Upper lobe of left lung (tissue), 6 donors: ENCODE measurements at places on chromosomes 5 and 9.

GRCh38 chr9:95620314-95620713 lies 103.5 kb upstream of the PTCH1 start:
- no peak for DNase-seq

DNA sequence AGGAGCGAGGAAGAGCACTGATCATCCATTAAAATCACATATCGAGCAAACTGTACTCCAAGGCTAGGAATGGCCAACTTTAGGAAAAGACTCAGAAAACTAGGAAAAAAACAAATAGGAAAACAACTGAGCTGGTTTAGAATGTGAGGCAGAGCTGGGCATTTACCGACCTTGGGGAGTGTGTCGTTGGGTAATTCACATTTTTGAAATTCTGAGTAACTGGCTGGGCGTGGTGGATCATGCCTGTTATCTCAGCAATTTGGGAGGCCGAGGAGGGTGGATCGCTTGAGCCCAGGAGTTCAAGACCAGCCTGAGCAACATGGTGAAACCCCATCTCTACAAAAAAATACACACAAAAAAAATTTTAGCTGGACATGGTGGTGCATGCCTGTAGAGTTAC lies 70.1 kb downstream of the ZFAND5 start:
- no peak for DNase-seq

GRCh38 chr9:124929464-124929863 lies 11.4 kb downstream of the GOLGA1 start:
- no peak for DNase-seq

- no peak for DNase-seq
Measured at GRCh38 chr5:172725273-172725672, 45.7 kb downstream of the DUSP1 start.

DNA sequence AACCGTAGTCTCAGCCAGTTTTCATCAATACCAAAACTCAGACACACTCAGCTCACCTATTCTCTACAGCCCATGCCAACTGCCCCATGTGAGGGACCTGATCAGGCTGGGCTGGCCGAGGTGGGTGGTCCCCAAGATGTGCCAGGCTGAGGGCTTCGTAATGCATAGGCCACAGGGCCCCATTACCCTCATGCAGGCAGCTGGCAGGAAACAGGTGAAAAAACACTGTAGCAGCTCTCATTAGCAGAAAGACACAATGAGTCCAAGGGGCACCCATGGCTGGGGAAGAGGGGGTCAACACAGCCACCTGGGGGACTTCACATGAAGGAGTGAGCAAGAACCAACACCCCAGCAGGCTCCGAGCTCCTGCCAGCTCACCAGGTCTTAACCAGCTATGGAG lies 8.2 kb downstream of the IPPK start:
- DNase-seq, result no peak

- no peak for DNase-seq
Measured at GRCh38 chr5:175859916-175860315, 11.5 kb upstream of the CPLX2 start.

GRCh38 chr9:99133145-99133544 lies 28.2 kb downstream of the TGFBR1 start:
- DNase-seq, result no peak

GRCh38 chr5:153459051-153459743 lies 31.3 kb upstream of the GRIA1 start:
- DNase-seq, result no peak

DNA sequence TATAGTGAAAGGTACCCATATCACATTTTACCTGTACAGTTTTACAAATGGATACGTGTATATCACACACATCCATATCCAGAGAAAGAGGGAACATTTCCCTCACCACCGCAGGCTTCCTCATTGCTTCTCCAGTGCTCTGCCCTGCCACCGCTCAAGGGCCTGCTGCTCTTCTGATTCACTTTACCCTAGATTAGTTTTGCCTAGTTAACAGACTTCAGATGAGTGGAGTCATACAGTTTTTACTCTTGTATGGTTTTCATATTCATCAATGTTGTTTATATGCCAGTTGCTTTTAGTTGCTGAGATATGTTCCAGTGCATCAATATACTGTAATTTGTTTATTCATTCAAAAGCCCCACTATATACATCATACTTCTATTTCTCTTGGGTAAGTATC lies 53.9 kb upstream of the POMT1 start:
- no peak for DNase-seq

DNA sequence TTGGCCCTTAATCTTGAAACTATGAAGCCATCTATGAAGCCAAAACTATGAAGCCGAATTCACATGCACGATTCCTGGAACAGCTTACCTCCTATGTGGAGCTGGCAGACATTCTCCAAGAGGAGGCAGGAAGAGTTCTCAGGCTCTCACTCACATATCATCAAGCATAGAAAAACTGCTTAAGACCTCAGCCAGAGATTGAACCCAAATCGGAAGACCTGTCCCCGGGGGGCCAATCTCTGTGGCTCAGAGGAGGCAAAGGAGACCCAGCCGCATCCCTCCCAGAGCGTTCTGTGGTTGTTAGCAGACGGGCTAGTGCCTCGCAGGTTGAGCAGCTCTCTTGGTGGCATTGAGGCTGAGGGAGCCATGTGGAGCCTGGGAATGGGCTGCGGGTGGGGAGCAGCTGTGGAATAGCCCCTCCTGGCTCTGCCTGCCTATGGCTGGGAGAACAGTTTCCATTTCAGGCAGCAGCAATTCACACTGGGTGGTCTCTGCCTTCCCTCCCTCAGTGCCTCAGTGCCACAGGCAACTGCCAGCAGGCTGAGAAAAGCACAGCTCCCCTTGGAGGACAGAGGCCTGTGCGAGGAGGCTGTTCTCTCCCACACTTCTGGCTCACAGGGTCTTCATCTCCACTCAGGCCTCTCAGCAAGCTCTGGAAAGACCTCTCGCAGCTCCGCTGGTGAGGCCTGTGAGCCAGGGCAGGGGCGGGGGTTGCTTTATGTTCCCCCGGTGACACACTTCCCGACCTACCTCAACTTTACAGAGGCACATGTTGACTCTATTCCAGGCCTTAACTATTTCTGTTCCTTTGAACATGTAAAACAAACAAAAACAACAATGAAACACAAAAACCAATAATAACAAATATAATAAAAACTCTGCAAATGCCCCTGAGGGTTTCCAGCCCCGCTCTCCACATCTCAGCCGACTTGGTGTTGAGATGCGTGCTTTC lies 17.4 kb upstream of the TMEM174 start:
- DNase-seq, result no peak

GRCh38 chr5:74382123-74382855 lies 258.2 kb downstream of the ENC1 start:
- DNase-seq, result no peak

GRCh38 chr5:151141535-151141934 lies 16.0 kb downstream of the ANXA6 start:
- DNase-seq, result no peak

DNA sequence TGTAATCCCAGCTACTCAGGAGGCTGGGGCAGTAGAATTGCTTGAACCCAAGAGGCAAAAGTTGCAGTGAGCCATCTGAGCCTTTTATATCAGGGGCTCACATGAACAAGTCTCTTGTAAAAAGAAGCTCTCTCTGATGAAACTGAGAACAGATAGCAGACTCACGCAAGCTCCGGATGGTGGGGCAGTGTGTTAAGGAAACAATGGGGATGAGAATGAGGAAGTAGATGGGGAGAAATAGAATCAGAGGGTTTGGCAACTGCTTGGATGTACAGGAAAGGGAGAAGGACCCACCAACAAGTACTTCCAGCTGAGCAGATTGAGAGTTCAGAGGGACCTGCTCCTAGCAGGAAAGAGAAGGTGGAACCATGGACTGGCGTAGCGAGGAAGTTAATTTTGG lies 18.6 kb downstream of the TMEM252 start:
- DNase-seq, result no peak

DNA sequence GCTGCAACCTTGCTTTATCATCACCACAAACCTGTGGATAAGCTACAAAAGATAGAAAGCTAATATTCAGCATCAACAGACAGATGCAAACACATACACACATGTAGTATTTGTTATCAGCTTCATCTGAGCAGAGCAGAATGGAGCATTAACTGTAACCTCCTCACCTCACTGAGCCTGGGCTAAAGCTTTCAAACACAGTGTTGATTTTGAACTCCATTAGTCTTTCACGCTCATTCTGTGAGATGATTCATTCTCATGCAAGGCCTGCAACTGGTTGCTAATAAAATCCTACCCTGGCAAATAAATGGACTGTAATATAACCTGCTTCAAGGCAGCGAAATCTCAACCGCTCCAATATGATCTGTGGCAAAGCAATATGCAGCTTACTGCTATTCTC lies 1360.6 kb upstream of the ACO1 start:
- no peak for DNase-seq

- no peak for DNase-seq
Measured at GRCh38 chr5:72241346-72242003, 78.6 kb downstream of the MRPS27 start.

GRCh38 chr9:13597427-13597826 lies 317.9 kb upstream of the MPDZ start:
- no peak for DNase-seq

DNA sequence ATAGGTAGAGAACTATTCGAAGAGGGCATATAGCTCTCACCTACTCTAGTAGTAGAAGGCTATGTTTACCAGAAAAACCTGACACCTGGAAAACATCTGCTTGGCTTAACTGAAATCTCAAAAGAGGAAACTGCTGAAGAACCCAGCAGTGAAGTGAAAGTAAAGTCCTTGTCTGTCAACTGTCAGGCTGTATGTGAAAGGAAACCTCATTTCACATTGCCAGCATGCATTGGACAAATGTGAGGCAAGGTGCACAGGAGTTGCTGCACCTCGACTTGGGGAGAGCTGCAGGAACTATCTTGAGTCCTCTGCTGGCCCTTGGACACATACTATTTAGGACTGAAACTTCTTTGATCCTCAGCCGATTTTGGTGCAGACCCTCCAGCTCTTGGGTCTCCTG lies 53.3 kb downstream of the NREP start:
- DNase-seq, result no peak

GRCh38 chr9:98838868-98839565 lies 31.5 kb downstream of the GALNT12 start:
- no peak for DNase-seq

- no peak for DNase-seq
Measured at GRCh38 chr5:96854067-96854466, 22.2 kb upstream of the ERAP2 start.

DNA sequence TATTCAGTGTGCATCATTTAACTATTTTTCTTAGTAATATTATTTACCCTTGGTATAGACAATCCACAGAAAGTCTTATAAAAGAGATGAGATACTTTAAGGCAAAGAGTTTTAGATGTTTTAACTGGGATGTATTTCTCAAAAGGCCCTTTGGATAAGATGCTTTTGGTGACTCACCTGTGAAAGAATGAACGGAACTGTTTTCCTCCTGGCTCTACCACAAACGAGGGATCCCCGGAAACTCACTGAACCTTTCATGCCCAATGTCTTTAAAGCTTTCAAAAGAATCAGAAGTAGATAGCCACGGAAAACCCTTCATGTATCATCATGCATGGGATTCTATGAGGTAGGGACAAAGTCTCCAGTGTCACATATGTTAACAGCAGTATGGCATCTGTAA lies 1.6 kb downstream of the ZNF782 start:
- DNase-seq, result no peak

DNA sequence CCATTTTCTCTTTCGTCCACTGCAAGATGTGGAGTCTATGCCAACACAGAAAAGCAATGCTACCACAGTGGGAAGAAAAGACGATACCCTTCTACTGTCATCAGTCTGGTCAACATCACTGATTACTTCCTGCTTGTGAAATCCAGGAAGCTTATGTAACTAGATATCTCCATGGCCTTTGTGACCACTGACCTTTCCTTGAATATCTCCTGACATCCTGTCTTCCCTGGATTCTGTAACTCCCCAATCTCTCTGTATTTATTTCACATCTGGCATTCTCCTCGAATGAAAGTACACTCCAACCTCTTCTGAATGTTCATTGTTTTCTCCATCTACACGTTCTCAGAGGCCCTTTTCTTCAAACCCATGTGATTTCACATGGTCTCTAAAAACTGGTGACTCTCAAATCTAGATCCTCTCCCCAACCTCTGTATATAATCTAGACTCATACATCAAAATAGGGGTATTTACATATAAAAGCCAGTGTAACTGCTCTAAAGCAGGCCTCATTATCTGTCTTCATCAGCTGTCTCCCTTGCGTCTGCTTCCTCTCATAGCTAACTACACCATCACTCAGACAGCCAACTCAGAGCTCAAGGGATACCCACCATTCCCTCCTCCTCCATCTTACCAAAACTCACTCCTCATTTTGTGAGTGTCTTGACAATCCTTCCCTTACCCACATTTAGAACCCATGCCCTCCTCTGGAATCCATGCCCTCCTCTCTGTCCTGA lies 156.8 kb downstream of the SEMA5A start:
- DNase-seq, result no peak

DNA sequence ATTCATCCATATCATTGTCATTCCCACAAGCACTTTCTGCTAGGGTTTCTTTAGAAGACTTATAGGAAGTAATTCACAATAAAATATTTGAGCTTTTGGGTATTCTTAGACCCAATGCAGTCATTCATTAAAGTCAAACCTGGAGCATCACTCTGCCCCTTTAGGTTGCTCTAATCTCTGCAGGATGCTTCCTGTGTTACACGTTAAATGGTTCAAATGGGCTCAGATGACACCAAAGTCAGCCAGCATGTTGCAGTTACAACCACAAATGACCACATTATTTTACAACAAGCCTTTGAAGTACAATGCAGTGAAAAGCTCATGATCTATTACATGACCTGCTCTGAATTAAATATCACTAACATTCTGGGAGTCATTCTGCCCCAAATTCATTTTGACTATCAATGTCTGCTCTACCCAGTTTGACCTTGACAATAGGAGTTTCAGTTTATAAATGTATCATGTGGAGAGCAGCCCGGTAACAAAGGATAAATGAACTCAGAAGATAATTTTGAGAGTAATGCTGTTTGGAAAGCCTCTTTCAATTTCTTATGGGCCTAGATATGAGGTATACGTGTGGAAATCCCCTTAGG lies 668.6 kb upstream of the DMAC1 start:
- DNase-seq, result no peak

DNA sequence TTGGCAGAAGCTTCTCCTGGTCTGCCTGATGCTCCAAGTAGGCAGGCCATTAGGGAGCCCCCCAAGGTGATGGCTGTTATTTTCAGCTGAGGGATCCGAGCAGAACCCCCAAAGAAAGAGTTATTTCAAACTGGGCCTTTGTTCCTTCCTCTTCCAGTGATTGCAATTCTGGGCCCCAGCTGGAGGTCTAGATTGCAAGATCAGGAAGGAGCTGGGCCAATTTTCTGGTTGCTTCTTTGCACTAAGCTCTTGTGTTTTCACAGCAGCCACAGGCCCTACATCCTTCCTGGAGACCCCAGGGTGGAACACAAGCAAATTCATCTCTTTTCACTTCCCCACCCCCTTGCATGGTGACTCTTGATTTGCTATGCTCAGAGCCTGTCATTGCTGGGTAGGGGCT lies 215.0 kb downstream of the SEMA6A start:
- DNase-seq, result no peak

DNA sequence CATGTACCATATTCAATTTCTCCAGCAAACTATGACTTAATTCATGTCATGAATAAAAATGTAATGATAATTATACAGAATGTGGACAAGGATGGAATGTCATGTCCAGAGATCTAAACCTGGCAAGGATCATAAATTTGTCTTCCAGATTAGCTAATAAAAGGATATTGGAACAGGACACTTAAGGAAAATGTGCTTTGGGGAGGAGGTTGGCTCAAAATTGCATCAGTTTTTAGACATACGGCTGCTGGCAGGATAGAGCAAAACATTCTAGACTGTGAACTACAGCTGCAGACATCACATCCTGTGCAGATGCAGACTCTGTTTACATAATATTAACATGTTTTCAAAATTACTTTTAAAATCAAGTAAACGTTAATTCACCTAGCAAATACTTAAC lies 248.4 kb downstream of the TLR4 start:
- DNase-seq, result no peak
